ENCODE measurements at places on chromosomes 16 and 17.

DNA sequence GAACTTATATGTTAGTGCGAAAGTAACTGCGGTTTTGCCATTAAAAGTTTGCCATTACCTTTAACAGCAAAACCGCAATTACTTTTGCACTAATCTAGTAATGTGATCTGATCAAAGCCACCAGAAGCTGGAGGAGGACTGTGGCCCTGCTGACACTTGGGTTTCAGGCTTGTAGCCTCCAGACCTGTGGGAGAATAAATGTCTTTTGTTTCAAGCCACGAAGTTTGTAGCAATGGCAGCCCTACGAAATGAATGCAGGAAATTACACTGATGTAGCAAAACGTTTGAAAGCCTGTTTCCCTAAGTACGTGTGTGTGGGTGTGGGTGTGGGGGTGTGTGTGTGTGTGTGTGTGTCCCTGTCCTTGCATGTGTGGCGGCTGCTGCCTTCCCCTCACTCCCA, 66.6 kb downstream of the WSB1 start:
- no peak for DNase-seq

GRCh38 chr16:23900480-23901177, 64.8 kb downstream of the PRKCB start:
- no peak for DNase-seq

DNA sequence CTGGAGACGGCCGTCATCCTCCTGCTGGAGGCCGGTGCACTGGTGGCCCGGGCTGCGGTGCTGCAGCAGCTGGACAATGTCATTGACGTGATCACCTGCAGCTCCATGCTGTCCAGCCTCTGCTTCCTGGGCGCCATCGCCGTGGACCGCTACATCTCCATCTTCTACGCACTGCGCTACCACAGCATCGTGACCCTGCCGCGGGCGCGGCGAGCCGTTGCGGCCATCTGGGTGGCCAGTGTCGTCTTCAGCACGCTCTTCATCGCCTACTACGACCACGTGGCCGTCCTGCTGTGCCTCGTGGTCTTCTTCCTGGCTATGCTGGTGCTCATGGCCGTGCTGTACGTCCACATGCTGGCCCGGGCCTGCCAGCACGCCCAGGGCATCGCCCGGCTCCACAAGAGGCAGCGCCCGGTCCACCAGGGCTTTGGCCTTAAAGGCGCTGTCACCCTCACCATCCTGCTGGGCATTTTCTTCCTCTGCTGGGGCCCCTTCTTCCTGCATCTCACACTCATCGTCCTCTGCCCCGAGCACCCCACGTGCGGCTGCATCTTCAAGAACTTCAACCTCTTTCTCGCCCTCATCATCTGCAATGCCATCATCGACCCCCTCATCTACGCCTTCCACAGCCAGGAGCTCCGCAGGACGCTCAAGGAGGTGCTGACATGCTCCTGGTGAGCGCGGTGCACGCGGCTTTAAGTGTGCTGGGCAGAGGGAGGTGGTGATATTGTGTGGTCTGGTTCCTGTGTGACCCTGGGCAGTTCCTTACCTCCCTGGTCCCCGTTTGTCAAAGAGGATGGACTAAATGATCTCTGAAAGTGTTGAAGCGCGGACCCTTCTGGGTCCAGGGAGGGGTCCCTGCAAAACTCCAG, 1.1 kb downstream of the MC1R start:
- DNase-seq: no peak

- no peak for DNase-seq
Measured at GRCh38 chr17:39669897-39670735, 1.9 kb downstream of the PNMT start.

- DNase-seq: no peak
Measured at GRCh38 chr17:1649844-1650501, at the start of gene RILP. TSS of gene RILP (minus strand) at chr17:1649866. CDS start at chr17:1649804, 62 bp downstream.
